Fibroblast of upper back skin (primary cell): ENCODE measurements at places on chromosomes 2 and 18.

DNA sequence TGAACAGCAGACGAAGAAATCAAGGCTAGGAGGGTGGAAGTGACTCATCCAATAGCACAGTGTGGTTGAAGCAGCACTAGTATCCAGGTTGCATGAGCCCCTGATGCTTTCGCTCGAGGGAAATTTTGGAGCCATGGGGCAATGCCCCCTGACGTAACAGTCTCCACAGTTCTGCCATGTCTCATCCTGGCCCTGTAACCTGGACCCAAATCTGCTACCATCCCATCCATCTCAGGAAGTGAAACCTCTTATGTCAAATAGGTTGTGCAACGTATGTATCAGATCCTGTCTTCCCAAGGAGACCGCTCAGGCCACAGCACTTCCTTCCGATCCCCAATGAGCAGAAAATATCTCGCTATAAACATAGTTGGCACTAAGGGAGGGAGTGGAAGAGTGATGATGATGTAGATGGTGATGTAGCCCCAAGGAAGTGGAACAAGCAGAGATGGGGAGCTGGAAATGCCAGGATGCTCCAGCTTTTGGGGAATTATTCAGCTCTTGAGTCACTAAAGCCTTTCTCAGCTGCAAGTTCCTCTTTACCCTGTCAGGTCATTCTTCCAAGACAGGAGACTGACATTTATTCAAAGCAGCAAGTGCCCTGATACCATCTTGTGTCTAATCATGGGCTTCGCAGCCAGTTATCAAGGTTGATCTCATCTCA is 3.0 kb upstream of the IL1B start:
- DNase-seq = peak; percentile 5

DNA sequence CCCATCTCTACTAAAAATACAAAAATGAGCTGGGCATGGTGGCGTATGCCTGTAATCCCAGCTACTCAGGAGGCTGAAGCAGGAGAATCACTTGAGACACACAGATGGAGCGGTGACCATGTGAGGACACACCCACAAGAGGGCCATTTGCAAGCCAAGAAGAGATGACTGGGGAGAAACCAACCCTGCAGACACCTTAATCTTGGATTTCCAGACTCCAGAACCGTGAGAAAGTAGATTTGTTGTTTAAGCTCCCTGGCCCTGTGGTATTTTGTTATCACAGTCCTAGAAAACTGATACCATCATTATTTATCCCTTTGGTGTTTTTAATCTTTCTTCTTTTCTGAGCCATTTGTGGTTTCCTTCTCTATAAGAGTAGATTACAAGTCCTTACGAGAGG is 88.6 kb upstream of the ID2 start:
- DNase-seq = no peak

GRCh38 chr2:65634304-65634703 is 201.9 kb upstream of the SPRED2 start:
- DNase-seq = no peak

- DNase-seq = no peak
Measured at GRCh38 chr2:113711851-113712250, 44.6 kb downstream of the SLC35F5 start.

GRCh38 chr2:165601928-165602521 is 132.5 kb downstream of the CSRNP3 start:
- peak; percentile 20 for DNase-seq

DNA sequence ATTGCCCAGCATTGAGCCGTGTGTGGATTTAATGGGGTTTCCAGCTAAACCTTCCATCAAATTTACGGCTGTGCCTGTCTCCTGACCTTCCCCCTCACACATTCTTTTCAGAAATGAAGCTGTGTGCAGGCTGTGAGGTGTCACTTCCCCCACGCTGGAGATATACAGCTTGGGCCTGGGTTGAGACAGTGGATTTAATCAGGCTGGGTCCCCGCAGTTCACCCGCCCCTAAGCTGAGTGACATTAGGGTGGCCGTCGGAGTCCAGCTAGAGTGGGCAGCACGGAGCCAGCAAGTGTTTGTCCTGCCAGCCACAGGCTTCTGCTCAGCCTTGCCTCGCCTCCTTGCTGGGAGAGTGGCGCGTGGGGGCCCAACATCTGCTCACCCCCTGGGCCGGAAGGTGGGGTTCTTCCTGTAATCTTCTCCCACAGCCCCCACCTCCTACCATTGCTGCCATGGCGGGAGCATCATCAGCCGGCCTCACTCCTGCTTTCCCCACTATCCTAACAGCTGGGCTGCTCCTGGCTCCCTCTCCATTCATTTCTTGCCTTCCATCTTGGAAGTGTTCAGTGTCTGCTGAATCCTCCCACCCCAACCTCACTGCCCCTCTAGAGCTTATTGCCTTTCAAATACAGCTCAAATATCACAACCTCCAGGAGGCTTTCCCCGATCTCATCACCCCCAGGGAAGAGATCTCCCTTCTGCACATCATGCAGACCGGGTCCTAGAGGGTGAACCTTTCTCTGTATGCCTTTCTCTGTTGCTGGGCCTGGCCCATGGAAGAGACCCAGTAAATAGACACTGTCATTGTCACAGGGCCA is 149.0 kb downstream of the GLI2 start:
- DNase-seq = no peak

- DNase-seq = no peak
Measured at GRCh38 chr2:78984386-78984785, 41.1 kb upstream of the REG3G start.

DNA sequence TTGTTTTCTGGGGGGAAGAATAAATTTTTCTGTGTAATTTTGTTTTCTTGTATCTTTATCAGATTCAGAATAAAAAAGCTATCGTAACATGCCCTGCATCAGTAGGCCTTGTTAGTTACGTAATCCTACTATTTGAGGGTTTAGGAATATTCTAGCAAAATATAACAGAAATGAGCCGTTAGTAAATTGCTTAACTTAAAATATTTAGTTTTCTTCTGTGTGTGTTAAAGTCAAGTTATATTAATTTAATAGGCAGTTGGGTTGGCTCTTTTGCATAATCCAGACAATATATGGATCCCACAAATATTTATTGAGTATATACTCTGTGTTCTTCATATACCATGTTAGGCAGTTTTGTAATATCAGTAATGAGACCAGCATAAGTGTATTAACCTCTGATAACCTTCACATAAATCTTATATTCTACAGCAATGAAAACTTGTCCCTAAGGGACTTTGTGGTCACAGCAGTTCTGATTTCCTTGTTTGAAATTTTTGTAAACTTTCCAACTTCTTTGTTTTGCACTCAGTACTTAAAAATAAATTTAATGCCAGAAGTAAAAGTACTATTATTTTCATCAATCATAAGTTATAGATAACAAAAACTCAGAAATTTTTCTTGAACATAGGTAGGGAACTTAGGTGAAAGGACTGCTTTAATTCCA is 151.9 kb downstream of the FMNL2 start:
- peak; percentile 50 for DNase-seq

DNA sequence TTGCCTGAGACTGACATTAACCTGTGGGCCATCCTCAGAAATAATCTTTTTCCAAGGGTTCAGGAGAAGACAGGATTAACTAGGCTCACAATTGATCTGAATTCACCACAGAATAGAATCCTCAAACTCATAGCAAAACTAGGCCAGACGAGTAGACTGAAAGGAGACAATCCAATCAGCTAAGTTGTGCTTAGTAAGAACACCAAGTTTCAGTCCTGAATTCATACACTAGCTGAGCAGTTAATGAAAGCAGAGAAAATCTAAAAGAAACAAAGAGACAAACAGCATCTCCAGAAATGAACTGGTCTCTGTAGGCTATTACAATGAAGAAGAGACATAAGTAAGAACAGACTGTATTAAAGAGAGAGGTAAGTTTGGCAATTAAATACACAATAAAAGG is 89.5 kb downstream of the GORASP2 start:
- no peak for DNase-seq

DNA sequence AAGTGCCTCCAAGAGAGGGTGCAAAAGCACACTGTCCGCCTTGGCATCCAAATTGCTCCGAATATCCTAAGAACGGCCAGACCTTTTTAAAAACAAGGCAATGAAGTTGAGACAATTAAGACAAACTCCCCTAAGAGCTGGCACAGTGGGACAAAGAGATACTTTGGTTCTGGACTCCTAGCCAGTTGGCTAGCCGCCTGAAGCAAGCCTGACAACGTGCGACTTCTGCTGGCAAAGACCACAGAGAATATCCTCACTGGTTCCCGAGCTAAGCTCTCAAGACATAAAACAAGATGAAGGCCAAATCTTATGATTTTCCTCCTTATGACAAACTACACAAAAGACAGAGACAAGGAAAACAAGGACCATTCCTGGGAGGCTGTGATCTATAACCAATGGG is 32.7 kb downstream of the CHRNA1 start:
- DNase-seq = no peak

- DNase-seq = no peak
Measured at GRCh38 chr18:59876310-59876626, 23.5 kb upstream of the PMAIP1 start.

- no peak for DNase-seq
Measured at GRCh38 chr2:227614246-227614645, 394 bp downstream of the SCYGR3 start.

- DNase-seq = no peak
Measured at GRCh38 chr2:239601880-239602279, 201.1 kb upstream of the HDAC4 start.

GRCh38 chr2:191556463-191556862 is 121.5 kb upstream of the NABP1 start:
- no peak for DNase-seq

GRCh38 chr2:65381607-65382051 is 50.8 kb downstream of the SPRED2 start:
- DNase-seq = no peak

GRCh38 chr18:50262977-50263376 is 3.3 kb downstream of the CFAP53 start:
- no peak for DNase-seq

- peak; percentile 18 for DNase-seq
Measured at GRCh38 chr18:79634593-79635426, 44.8 kb upstream of the CTDP1 start.

- peak; percentile 45 for DNase-seq
Measured at GRCh38 chr2:12261986-12262680, 454.6 kb upstream of the TRIB2 start.

- DNase-seq = no peak
Measured at GRCh38 chr2:66447677-66448076, 12.8 kb downstream of the MEIS1 start.

GRCh38 chr18:9531791-9532410 is 56.6 kb downstream of the RALBP1 start:
- peak; percentile 45 for DNase-seq
